GM18507 (cell line): ENCODE measurements at places on chromosomes 2 and 18.

DNA sequence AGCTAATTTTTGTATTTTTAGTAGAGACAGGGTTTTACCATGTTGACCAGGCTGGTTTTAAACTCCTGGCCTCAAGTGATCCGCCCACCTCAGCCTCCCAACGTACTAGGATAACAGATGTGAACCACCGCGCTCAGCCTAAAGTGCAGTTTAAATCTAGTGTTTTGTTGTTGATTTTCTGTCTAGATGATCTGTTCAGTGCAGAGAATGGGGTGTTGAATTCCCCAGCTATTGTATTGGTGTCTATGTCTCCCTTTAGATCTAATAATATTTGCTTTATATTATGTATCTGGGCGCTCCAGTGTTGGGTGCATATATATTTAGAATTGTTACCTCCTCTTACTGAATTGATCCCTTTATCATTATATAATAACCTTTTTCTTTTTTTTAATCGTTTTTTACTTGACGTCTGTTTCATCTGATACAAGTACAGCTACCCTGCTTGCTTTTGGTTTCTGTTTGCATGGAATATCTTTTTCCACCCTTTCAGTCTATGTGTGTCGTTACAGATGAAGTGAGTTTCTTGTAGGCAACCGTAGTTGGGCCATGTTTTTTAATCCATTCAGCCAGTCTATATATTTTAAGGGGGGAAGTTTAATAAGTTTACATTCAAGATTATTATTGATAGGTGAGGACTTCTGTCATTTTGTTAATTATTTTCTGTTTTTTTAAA is 34.3 kb downstream of the GALM start:
- DNase-seq, result no peak

- DNase-seq, result no peak
Observed at GRCh38 chr2:179044500-179044899, 5.4 kb downstream of the CCDC141 start.

- no peak for DNase-seq
Observed at GRCh38 chr2:168684921-168685599, 117.4 kb upstream of the NOSTRIN start.

DNA sequence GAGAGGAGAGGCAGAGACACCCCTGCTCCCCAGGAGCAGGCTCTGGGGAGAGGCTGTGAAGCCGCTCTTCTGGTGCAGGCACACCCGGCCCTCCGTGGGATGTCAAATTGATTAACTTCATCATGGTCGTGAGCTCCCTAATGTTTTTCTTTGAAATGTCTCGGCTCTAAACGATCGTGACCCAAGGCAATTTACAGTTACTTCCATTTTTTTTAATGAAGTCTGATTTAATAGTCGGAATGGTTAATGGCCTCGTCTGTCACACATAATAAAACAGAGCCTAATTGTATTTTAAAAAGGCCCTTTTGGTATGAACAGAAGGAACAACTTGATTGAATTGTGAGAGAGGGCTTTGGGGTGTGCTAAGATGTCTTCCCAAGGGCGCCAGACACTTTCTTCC is 130.2 kb downstream of the SMAD2 start:
- no peak for DNase-seq
